ENCODE measurements at places on chromosomes 6 and 20. TPM values are rescaled to one million over a fixed set of nuclear protein-coding genes. Genes with fewer than 3 reads are reported as not detected.

- H3K27ac ChIP-seq = no peak overlapping the region
- H3K36me3 ChIP-seq = no peaks in the 10 kb centered on the region
- no peaks in the 10 kb centered on the region for H3K27me3 ChIP-seq
- H3K4me1 ChIP-seq = no peaks in the 10 kb centered on the region
- H3K4me3 ChIP-seq = no peak overlapping the region
- no peak for DNase-seq
Observed at GRCh38 chr6:113488812-113489685, 368.1 kb upstream of the MARCKS start.

DNA sequence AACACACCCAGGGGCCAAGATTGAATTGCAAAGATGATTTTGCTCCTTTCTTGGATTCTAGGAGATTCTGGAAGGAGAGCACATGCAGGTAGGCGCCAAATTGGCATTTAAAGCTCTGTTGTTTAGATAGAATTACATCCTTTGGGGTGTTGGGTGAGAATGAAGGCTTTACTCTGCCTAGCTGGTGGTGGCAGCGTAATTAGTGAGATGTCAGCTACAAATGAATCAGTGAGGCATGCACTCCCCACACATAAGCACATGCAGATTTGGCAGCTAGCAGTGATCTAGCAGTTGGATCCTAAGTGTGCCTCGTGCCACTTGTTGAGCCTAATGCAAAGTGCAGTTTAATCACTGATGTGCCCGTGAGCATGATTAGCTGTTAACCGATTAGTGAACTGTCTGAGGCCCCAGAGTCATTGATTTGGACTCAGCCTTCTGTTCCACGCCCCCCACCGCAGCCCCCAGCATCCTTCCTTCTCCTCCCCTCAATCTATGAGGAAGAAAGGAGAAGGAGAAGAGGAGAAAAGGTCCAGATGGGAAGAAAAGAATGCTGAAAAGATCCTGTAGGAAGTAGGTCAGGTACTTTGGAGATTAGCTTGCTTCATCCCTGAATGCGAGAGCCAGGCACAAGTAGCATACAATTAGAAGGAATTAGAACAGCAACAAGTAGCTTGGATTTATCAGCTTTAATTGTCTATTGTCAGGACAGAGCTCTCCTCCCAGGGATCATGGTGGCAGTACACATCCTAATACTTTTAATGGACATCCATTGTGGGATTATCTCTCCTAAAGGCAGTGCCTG lies 6.0 kb upstream of the PRDM1 start:
- DNase-seq = no peak
- H3K4me3 ChIP-seq = no peak overlapping the region
- no peaks in the 10 kb centered on the region for H3K36me3 ChIP-seq
- no peaks in the 10 kb centered on the region for H3K27me3 ChIP-seq
- no peaks in the 10 kb centered on the region for H3K4me1 ChIP-seq

DNA sequence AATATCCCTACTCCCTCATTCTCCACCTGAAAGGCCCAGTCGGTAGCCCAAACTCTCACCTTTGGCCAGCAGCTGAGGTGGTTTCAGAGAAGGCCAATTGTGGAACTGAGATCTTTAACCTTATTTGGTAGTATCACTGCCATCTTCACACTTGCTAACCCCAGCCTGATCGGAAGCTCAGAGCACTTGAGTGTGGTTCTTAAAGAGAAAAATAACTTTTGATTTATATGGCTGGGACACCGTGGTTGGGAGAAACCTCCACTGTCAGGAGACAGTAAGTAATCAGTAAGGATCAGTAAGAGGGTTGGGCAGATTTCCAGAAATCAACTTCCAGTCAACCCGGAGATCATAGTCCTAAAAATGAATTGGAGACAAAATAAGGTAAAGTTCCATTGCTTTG lies 22.8 kb upstream of the PRSS16 start:
- H3K36me3 ChIP-seq = no peaks in the 10 kb centered on the region
- no peaks in the 10 kb centered on the region for H3K27me3 ChIP-seq
- H3K4me3 ChIP-seq = no peak overlapping the region
- no peaks in the 10 kb centered on the region for H3K4me1 ChIP-seq

- H3K27me3 ChIP-seq = no peaks in the 10 kb centered on the region
- H3K4me3 ChIP-seq = no peak overlapping the region
- no peaks in the 10 kb centered on the region for H3K4me1 ChIP-seq
- H3K36me3 ChIP-seq = no peaks in the 10 kb centered on the region
- DNase-seq = no peak
Observed at GRCh38 chr6:97462938-97463598, 180.1 kb upstream of the MMS22L start.

- H3K27me3 ChIP-seq = no peaks in the 10 kb centered on the region
- no peak overlapping the region for H3K4me3 ChIP-seq
Observed at GRCh38 chr6:167892835-167893815, 66.4 kb downstream of the AFDN start.

DNA sequence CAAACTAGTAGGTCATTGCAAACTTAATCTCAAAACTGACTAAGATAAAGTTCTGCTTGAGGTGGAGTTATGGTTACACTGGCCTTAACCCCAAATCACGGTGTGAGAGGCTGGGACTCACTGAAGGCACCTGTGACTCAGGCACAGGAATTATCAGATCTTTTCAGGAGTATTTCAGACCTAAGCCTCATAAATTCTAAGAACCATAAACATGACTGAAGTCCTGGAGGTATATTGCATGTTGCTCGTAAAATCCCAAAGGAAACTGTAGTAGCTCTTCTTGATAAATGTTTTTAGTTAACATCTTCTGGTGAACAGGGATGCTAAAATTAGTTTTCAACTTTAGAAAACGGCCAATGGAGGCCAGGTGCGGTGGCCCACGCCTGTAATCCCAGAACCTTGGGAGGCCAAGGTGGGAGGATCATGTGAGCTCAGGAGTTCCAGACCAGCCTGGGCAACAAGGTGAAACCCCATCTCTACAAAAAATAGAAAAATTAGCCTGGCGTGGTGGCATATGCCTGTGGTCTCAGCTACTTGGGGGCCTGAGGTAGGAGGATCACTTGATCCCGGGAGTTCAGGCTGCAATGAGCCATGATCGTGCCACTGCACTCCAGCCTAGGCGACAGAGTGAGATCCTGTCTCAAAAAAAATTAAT lies 36.5 kb downstream of the DZANK1 start:
- H3K4me1 ChIP-seq = peaks cover 19% of the 10 kb centered on the region
- no peaks in the 10 kb centered on the region for H3K27me3 ChIP-seq
- no peaks in the 10 kb centered on the region for H3K36me3 ChIP-seq
- H3K27ac ChIP-seq = no peak overlapping the region

DNA sequence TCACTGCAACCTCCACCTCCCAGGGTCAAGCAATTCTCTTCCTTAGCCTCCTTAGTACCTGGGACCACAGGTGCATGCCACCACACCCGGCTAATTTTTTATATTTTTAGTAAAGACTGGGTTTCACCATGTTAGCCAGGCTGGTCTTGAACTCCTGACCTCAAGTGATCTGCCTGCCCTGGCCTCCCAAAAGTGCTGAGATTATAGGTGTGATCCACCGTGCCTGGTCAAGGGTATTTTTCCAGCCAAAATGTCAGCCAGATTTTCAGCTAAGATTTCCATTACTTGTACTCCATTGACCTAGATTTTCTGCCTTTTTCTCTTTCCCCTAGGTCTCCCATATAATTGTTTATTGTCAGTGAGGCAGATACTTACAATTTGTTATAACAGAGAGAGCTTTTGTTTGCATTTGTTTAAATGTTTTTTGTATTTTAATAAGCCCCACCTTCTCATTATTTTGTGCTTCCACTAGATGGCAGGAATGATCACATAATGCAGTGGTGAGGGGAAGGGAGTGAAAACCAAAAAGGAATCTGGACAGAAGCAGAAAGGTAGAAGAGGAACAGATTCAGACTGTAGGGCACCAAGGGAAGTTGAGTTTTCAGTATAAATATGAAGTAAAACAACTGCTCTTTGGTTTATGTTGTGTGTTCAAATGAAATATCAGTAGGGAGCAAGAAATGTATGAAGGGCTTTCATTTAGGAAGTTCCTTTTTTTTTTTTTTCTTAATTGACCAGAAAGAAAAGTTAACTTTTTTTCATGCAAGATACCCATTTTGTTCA lies 29.7 kb downstream of the RPF2 start:
- H3K27me3 ChIP-seq = no peaks in the 10 kb centered on the region
- H3K4me3 ChIP-seq = no peak overlapping the region
- peaks cover 61% of the 10 kb centered on the region for H3K36me3 ChIP-seq
- no peaks in the 10 kb centered on the region for H3K4me1 ChIP-seq
- H3K27ac ChIP-seq = no peak overlapping the region

- H3K36me3 ChIP-seq = no peaks in the 10 kb centered on the region
- no peak for DNase-seq
- no peaks in the 10 kb centered on the region for H3K27me3 ChIP-seq
- H3K4me3 ChIP-seq = no peak overlapping the region
Observed at GRCh38 chr6:105364243-105364642, 38.6 kb downstream of the PREP start.

GRCh38 chr20:47921408-47921807 lies 136.1 kb upstream of the SULF2 start:
- no peaks in the 10 kb centered on the region for H3K4me1 ChIP-seq
- no peak for DNase-seq
- no peak overlapping the region for H3K4me3 ChIP-seq
- H3K27me3 ChIP-seq = no peaks in the 10 kb centered on the region

The PBOV1 gene
- not detected for total RNA-seq

The SSTR4 gene
- total RNA-seq = not detected

The B3GAT2 gene
- not detected for total RNA-seq

The DEFB124 gene
- total RNA-seq = not detected
